Stimulated activated CD4-positive, alpha-beta T cell treated with anti-CD3 and anti-CD28 coated beads, Interleukin-12 subunit alpha, Interleukin-12 subunit beta, amount 100 ng/mL, for 24 hours (primary cell): ENCODE measurements at places on chromosomes 3 and 15.

DNA sequence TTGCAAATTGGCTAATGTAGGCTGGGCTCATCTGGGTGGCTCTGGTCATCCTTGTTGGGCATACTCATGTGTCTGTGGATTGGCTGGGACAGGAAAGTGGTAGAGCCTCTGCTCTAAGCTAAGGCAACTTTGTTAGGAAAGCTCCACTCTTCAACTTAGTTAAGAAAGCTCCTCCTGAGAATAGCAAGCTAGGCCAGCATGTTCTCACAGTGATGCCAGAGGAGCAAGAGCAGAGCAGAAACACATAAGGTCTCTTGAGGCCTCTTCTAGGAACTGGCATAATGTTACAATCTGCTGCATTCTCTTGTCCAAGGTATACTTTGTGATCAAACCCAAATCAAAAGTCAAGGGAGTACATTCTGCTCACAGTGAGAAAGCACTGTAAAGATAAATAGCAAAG, 158.6 kb upstream of the RORA start:
- no peak for DNase-seq

DNA sequence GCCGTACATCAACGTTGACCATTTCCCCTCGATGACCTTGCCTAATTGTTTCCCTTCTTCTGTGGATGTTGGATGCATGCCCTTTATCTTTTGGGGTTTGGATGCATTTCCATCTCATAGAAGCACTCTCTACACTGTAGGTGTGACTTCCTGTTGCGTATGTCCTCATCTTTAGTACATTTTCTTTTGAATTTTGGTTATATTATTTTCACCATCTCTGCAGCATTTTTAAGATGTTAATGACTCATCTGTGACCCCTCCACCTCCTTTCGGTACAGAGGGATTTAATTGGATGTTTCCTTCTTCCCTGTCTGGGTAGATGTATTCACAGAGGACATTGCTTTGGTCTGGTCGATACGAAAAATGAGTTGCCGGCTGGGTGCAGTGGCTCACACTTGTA, 172.1 kb downstream of the APBA2 start:
- DNase-seq, result no peak

- DNase-seq, result no peak
Measured at GRCh38 chr3:168152149-168152548, 56.4 kb upstream of the GOLIM4 start.

DNA sequence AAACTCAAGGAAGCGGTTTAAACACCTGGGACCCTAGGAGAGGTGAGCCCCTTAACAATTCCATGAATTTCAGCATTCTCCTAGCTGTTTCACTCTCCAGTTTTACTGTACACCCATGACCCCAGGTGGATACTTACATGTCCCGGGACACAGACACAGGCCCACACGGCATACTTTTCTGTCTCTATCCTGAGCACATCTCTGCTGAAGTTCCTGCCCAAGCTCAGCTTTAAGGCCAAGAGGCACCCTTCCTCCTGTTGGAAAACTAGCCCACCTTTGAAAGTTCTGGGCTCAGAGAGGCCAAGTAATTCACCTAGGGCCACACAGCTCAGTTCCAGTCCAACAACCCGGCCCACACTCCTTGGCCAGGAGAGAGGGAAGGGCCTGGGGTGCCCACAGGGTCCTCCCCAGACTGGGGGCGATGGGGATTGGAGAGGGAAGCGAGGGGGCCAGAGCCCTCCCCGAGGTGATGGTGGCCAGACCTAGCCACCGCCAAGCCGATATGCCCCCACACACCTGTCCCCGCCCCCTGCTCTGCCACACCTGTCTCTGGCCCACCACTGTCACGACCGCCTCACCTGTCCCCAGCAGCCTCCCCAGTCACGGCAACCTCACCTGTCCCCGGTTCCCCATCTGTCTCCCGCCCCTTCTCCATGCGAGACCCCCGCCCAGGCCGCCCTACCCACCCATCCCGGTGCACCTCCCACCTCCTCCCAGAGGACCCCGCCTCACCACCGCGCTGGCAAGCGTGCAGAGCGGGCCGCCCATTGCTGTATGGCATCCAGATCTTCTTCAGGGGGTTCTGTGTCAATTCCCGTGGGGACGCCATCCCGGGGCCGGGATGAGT, 431 bp downstream of the PFKFB4 start:
- DNase-seq, result no peak

DNA sequence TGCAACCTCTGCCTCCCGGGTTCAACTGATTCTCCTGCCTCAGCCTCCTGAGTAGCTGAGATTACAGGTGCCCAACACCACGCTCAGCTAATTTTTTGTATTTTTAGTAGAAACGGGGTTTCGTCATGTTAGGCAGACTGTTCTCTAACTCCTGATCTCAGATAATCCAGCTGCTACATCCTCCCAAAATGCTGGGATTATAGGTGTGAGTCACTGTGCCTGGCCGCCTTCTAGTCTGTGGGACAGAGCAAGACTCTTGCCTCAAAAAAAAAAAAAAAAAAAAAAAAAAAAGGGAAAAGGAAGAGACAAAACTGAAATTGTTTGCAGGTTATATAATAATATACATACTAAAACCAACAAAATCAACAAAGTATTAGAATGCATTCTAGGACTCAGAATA, 215.2 kb downstream of the PCCB start:
- no peak for DNase-seq

DNA sequence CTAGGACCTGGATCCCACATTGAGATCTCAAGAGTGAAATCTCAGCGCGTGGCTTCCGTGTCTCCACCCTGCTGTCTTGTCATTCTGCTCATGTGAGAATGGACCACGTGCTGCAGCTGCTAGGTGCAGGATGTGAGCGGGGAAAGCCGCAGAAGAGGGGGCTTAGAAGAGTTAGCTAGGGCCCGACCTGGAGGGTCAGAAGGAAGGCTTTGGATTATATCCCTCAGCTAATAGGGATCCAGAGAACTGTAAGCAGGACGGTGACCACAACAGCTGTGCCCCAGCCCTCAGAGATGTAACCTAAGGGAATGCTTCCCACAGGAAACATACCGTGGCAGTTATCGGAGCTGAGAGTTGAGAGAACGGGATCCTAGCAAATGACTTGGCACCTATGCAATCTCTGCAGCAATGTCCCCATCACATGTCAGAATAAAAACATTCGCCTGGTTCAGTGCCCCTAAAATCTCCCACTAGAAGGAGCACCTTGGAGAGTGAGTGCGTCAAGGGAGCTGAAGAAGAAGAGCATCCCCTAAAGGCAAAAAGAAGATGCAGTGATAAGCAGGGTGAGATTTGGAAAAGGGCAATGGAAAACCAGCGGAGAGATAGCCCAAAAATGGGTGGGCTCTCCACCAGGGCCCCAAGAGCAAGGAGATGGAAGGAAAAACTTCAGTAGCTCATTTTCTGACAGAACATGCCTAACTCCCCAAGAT, 76.9 kb upstream of the ST8SIA2 start:
- no peak for DNase-seq

DNA sequence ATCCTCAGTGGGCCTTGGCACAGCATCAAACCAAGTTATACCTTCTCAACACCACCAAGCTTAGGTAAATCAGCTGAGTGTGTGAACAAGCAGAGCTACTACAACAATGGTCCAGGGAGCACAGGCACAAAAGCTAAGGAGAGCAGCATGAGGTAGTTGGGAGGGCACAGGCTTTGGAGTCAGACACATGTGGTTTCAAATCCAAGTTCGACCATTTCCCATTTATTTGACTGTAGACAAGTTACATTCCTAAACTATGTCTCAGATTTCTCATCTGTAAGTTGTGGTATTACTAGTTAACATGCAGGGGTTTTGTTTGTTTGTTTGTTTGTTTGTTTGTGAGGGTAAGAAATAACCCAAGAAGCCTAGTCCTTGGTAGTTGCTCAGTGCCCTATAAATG, 46.9 kb downstream of the MLH1 start:
- DNase-seq, result no peak

- no peak for DNase-seq
Measured at GRCh38 chr3:8201886-8202285, 299.7 kb upstream of the LMCD1 start.

GRCh38 chr15:100255644-100256043, 86.1 kb downstream of the ADAMTS17 start:
- DNase-seq, result no peak

GRCh38 chr3:185920184-185920583, 17.6 kb downstream of the TRA2B start:
- no peak for DNase-seq

DNA sequence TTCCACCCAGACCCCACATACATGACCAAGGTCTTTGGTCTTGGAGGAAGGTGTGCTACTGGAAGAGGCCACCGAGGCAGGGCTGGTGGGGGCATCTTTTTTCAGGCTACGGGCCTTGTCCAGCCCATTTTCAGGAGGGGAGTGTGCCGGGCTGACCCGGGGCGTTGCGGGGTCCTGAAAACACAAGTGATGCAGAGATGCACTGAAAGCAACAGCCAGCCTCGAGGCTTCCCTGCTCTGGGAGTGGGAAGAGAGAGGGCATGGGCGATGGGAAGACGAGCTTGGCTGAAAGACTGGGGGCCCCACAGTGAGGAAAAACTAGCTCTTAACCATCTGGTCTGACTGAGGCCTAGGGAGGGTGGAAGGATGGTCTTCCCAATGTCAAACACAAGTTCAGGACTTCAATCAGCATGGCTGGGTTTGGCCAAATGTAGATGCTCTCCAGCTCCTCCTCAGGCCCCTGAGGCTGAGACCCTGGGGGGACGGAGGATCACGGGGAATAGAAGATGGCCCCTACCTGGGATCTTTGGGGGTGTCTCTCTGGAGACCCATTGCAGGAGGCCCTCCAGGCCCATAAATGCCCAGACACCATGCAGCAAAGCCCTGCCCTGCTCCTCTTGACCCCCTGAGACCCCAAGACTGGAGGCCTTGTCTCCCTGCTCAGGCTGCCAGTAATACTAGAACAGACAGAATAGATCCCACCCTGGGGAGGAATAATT, 38.9 kb downstream of the TLE3 start:
- no peak for DNase-seq

GRCh38 chr3:68287101-68287500, 632.7 kb upstream of the SUCLG2 start:
- no peak for DNase-seq

DNA sequence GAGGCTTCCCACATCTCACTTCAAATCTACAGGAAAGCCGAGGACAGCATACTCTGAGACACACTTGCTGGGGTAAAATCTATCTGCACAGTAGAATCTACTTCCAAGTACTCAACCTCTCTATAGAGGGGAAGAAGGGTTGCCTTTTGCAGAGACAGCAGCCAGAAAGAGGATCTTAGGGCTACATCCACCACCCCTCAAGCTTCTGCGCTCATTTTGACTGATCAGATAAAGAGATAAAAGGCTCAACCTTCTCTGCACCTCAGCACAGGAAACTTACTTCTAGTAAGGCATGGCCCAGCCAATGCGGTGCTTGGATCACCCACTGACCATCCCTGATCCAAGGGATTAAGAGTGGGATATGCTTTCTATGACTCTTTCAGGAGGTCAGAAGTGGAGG, 6.9 kb upstream of the SLC9A9 start:
- DNase-seq, result no peak

DNA sequence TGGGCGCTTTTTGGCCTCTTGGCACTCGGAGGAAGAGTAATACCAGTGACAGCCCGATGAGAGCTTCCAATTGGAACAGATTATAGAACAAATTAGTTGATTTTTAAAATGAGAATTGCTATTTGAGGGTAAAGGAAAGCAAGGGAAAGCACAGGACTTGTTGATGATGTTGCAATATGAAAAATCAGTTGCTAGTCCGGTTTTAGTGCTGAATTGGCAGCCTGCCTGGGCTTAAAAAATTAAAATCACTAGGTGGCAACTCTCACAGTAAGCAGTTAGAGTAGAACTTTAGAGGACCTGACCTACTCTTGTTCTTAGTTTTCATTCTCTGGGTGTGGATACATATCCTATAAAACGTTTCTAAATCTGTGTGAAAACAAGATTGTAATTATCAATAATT, 2.1 kb upstream of the SCAANT1 start:
- no peak for DNase-seq

- DNase-seq, result no peak
Measured at GRCh38 chr3:138051947-138052802, 42.2 kb downstream of the CLDN18 start.
